ENCODE measurements at places on chromosomes 3 and 15.

DNA sequence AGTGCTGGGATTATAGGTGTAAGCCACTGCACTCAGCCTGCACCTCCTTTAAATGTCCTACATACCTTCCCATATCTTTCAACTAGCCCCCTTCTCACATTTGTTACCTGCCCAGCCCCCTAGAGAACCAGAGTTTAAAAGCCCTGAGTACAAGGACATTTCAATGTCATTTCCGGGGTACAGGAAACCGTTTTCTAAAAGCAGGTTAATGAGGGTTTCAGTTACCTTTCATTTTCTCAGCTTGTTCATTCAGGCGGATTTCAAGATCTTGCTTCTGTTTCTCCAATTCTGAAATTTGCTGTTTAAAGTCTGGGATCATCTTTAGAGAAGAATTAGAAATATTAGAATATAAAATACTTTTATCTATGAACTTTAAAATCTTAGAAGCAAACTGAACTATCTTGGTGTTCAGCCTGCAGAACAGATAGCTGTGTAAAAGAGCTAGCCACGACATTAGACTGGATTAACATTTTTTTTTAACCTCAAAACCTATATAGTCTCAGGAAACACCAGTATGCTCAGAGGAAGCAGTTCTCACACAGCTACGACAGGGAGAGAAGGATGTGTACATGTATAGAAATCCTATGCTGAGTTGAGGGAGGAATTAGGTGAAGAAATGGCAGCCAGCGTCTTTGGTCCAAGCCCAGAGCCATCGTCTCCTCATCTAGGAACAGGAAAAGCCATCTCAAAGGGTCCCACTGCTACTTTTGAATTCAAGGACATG, 29.9 kb upstream of the GNB5 start:
- no peak for DNase-seq

- DNase-seq = peak; percentile 90
These were observed 19.6 kb upstream of the MOBP start for GRCh38 chr3:39447637-39448483.

DNA sequence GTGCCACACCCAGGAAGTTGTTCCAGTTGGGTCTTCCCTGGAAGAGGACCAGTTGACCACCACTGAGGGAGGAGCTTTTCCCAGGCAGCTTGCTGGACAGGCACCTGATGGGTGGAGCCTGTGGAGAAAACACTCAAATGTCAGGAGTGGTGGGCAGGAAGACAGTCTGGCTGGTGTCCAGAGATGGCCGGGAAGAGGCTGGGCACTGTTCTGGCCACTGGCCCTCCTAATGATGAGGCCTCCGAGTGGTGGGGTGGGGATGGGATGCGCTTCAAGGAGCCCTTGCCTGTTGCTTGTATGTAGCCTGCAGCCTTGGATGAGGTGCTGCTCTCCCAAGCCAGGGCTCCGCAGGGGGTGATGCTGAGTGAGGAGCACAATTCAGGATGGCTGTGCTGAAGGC, 12.3 kb downstream of the PLEKHO2 start:
- DNase-seq = no peak

- no peak for DNase-seq
These were observed 32.8 kb upstream of the SFMBT1 start for GRCh38 chr3:53078656-53079055.

DNA sequence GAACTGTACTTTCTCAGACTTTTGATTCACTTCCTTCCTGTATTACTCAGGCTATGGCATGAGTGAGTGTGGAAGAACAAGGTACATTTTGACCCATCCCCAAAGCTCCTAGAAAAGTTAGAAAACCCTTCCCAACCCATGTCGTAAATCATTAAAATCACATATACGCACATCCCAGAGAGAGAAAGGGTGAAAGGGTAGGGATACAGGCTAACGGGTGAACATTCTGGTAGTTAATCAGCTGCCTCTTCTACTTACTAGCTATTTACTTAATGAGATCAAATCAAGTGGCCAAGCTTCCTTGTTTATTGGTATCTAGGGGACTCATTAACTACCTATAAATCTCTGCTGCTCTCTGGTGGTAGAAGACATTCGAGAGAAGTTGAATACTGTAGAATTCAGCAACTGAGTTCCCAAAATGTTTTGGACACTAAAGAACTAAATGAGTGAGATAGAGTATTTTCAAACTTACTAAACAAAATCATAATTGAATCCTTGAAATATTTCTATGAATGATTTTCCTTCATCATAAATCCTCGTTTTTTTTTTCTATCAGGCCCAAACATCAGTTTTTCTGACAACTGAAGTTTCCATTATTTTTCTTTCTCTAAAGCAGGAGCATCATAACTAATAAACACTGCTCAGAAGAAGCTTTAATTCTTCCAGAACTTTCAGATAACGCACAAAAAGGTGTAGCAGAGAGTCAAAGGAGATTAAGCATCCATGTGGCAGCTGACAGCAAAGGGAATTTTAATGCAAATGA, 124.2 kb downstream of the IMPG2 start:
- DNase-seq = peak; percentile 70

DNA sequence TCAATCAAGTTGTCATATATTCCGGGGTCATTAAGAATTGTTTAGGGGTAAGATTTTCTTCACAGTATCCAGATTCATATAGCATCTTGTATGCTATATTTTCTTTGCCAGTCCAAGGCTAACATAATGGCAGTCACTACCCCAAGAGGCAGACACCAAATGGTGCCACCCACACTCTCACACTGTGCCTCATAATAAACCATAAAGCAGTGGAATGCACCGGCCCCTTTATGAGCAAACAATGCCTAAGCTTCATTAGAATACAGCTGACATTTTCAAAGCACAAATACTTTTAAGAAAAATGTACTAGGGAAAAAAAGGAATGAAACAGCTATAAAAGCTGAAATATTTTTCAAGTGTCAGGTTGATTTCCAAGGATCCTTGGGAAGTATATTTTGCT, 121.6 kb downstream of the TFDP2 start:
- DNase-seq = peak; percentile 80

- no peak for DNase-seq
These were observed 21.3 kb downstream of the MEGF11 start for GRCh38 chr15:66232267-66232625.

GRCh38 chr3:40690749-40691451, 166.1 kb downstream of the ZNF621 start:
- DNase-seq = peak; percentile 32

DNA sequence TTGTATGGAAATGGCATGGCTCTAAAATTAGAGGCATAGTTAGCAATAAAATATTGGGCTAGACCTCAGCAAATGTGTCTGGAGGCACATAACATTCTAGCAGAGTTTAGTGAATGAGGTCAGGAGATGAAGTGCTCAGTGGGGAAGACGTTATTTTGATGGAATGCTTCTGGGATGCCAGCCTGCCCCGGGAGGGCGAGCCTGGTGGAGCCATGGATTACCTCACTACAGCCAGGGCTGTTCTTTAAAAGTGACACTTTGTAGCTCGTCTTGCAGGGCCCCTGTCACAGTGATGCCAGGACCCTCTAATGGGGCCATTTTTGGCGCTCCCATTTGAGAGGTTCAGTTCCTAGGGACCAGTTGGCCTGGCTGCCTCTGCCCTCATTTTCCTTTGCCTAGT, 48.5 kb downstream of the PXYLP1 start:
- no peak for DNase-seq

GRCh38 chr3:89947337-89947954, 840.0 kb downstream of the EPHA3 start:
- no peak for DNase-seq

- DNase-seq = no peak
These were observed 161.3 kb upstream of the LPP start for GRCh38 chr3:187992609-187993008.

GRCh38 chr3:27568393-27568792, 84.2 kb upstream of the SLC4A7 start:
- DNase-seq = no peak

DNA sequence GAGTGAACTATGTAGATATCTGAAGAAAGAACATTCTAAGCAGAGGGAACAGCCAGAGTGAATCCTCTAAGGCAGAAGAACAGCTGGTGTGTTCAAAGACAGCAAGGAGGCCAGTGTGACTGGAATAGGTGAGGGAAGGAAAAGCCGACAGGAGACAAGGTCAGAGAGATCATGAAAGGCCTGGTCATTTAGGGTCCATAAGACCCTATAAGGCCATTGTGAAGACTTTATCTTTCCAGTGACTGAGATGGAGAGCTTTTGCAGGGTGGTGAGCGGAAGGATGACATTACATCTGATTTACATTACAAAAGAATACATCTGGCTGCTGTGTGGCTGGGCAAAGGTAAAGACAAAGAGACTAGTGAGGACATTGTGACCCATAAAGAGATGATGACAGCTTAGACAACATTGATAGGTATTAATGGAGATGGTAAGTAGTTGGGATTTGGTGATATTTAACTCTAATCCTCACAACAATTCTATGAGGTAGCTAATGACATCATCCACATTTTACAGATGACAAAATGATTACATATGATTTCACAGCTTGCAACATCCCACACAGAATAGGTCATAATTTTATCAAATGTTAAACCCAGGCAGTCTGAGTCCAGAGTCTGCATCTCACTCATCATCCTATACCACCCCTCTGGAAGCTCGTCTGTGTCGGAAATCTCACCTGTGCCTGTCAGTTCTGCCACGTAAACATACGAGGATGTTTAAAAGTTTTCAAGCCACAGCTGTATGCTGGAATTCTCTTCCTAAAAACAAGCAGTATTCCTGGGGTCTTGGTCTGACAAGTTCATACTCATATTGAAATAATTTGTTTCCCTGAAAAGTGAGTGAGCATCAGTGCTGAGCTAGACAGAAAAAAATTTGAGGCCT, 70.2 kb upstream of the PIK3R4 start:
- DNase-seq = no peak

DNA sequence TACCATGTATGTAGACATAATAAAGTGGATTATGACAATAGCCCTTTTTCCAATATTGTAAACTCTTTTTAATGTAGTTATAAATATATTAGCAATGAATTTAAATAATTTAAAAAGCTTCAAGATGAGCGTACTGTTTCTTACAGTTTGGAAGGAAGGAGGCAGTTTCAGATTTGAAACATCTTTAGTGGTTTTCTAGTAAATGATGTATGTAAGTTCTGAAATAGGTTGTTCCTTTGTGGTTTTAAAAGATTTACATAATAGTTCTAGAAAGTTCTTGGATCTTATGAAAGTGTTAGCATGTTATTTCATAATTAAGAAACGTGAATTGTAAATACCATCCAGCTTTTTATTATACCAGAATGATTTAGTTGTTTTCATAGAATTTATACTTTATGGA, 16.0 kb downstream of the DNAJC19 start:
- DNase-seq = no peak

GRCh38 chr3:101638261-101638745, 38.6 kb downstream of the ZBTB11 start:
- DNase-seq = peak; percentile 55

DNA sequence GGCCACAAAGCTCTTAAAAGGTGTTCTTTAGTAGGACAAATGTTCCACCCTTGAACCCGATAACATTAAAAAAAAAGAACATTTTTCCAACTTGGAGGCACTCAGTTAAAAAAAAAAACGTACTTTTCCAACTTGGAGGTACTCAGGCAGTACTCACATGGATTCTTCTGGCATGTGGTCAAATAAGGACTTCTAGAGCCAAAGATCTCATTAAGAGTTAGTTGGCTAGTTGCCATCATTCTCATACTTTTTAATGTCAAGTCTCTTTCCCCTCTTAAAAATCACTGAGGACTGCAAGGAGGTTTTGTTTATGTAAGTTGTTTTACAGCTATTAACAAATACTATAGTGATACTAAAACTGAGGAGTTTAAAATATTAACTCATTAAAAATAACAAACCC, 101.0 kb downstream of the CADPS start:
- DNase-seq = no peak

DNA sequence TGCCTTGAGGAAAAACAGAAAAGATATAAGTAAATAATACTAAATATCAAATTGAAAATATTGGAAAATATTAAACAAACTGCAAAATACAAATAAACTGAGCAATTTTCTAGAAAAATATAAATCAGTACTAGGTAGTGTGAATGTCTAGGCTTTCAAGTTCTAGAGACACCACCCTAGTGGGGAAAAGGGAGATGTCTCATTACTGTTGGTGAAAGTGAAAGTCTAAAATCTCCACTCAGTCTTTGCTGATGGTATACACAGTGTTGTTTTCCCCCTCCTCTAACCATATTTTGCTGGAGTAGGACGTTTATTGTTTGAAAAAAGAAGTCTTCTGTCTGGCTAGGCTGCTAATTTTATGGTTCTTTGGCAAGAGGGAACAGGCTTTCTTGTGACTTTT, 1368.9 kb downstream of the OTOL1 start:
- peak; percentile 6 for DNase-seq

DNA sequence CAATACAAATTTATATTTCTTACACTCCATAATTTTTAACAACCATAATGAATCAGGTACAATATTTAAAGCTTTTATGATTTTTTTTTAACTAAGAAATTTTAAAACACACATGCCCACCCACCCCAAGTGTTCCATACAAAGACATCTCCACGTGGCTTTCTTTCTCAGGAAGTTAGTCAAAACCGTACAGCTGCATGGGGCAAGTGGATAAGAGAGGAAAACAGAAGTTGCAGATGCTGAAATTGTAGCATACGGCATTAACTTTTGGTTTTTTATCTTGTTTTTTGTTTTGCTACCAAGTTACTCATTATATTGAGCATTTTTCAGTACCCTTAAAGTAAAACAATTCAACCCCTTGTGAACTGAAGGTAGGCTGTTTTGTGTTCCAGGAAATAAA, 14.8 kb downstream of the GNB4 start:
- DNase-seq = peak; percentile 89

DNA sequence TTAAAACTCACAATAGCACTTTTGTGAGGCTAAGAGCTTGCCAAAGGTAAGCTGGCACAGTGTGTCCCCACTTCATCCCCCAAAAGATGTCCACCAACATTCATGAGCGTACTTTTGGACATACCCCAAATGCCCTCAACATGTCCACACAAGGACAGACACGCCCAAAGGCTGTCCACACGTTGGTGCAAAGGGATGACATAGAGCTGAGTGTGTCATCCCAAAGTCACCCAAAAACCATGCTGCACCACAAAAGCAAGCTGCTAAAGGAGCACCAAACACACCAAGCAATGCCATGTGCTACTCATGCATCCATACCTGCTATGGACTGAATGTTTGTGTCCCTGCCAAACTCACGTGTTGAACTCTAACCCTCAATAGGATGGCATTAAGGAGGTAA, 57.9 kb downstream of the KLF13 start:
- DNase-seq = no peak

GRCh38 chr3:53729618-53730017, 116.6 kb downstream of the CHDH start:
- DNase-seq = no peak

- DNase-seq = no peak
These were observed 75.8 kb upstream of the ACAN start for GRCh38 chr15:88727439-88727838.

DNA sequence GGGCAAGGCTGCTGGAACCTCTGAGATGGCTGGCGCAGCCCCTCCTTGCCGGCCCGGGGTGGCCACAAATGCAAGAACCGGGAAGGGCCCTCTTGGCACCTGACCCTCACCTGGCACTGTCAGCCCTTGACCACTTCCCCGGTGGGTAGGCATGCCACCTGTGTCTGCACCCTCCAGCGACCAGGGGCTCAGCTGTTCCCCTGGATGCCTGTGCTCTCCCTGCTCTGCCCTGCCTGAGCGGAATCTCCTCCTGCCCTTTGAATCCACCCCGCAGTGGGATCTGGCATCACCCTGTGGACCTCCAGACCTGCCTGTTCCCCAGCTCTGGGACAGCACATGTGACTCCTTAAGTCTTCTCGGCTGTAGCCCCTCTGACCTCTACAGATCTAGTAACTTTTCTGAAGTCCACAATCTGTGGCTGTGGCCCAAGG, 26.1 kb upstream of the FGD5 start:
- DNase-seq = no peak

- no peak for DNase-seq
These were observed 41.7 kb upstream of the CAPN7 start for GRCh38 chr3:15164340-15164739.
